ENCODE measurements at places on chromosomes 3 and 15.

- DNase-seq: no peak
These were observed 144.6 kb upstream of the ZPLD1 start for GRCh38 chr3:102290241-102290640.

DNA sequence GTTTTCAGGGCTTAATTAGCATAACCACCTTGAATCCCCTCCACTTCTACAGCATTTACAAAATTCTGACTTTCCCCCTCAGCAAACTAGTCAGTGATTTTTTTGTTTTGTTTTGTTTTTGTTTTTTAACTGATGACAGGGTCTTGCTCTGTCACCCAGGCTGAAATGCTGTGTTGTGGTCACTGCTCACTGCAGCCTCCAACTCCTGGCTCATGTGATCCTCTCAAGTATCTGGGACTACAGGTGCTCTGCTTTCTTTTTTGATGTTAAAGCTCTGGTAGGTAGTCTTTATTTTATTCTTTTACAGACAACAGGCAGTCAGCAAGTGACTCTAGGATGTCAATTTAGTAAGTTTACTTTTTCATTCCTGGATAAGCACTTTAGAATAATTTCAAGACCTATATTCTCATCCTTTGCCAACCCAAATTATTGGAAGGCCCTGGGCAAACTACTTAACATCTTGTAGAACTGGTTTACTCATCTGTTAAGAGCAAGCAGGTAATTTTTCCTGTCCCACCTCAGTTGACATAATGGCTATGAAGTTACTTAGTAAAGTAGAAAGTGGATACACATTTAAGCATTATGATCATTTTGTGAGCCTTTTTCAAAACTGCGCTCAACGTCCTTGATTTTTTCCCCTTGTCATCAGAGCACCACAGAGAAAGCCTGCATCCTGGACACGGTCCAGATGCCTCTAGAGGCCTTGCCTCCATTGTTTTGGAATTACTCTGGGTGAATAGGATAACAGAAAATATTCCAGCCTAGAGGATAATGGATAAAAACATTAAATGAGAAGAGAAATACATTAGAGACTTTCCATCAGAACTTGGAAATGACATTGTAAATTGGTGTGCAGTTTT, 69.9 kb upstream of the NDUFB4 start:
- DNase-seq: no peak

GRCh38 chr3:139112230-139112558, 67.5 kb upstream of the PRR23C start:
- no peak for DNase-seq

- DNase-seq: no peak
These were observed 21.7 kb downstream of the EEFSEC start for GRCh38 chr3:128174675-128175590.

- DNase-seq: no peak
These were observed 57.9 kb upstream of the ST3GAL6 start for GRCh38 chr3:98705212-98705611.

DNA sequence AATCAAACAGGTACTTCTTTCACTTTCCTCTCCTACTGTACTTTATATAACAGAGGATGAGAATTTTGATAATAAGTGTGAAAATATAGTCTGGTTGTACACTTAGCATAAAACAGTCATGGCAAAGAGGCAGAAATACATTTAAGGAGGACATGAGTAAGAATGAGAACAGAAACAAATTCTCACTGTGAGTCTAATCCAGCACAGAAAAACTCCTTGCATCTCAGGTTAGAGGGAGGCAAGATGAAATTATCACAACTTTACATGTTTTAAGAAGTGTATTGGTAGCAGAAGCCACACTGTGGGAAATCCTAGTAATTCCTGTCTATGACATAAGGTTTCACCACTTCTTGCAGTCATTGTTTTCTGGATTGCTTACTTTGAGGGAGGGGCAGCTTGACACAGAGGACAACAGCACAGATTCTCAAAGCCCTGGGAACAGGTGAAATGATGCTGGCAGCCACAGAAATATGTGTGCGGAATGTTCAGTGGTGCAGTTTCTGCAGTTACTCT, 733.6 kb upstream of the GBE1 start:
- DNase-seq: no peak

GRCh38 chr15:49521802-49522201, 98.8 kb downstream of the FGF7 start:
- DNase-seq: no peak

DNA sequence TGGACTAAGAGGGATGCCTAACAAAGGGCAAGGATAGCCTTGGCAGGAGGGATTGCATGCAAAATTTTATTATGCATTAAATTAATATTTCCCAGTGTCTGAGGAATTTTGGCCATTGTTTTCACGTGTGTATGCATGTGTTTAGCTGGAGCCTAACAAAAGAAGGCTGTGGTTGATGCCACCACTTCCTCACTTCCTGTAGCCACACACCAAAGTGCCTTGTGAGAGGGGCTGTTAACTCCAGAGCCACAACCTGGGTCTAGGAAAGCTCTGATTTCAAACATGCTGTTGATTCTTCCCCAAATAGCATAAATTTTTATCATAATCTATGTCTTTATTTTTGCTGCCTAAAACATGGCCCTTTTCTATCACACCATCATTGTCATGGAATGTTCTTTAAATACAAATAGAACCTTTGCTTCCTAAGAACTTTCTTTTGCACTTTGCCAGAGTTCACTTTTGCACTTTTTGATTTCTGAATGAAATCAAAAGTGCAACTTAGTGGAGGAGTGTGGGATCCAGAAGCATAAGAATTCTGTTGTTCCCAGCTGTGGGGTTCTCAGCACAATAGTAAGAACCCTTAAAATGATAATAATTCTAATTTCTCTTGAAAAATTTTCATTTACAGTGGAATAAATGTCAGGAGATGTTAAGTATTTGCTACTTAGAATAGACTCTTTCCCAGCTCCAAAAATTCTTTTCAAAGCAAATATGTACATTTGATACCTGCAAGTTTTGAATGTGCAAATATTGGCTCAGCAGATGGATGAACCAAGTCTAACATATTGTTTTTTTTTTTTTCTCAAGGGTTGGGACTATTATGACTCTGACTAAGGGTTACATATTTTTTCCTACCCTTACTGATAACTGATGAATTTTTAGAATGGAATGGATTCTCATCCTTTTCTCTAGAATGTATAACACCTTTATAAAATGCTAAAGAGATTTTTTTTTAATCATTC, 35.6 kb upstream of the SPTSSB start:
- peak; percentile 18 for DNase-seq

- DNase-seq: no peak
These were observed 3.0 kb downstream of the NAALADL2 start for GRCh38 chr3:174862101-174862500.

Measured in CD4-positive, alpha-beta T cell treated with Interleukin-1 beta for 1 hour (primary cell).